Dermis microvascular lymphatic vessel endothelial cell (primary cell): ENCODE measurements at places on chromosomes 2 and 18. TPM values are rescaled to one million over a fixed set of nuclear protein-coding genes. Genes with fewer than 3 reads are reported as not detected.

- no peak for DNase-seq
Observed at GRCh38 chr2:137675584-137676327, 288.5 kb upstream of the HNMT start.

- no peak for DNase-seq
Observed at GRCh38 chr2:224223851-224224555, 177.9 kb downstream of the FAM124B start.

GRCh38 chr2:21821672-21822227 lies 698.0 kb downstream of the TDRD15 start:
- no peak for DNase-seq

GRCh38 chr2:14324308-14324707 lies 308.2 kb upstream of the LRATD1 start:
- DNase-seq, result no peak

GRCh38 chr2:240688553-240688919 lies 3.1 kb upstream of the AQP12A start:
- no peak for DNase-seq

GRCh38 chr18:2147476-2148230 lies 423.7 kb downstream of the METTL4 start:
- no peak for DNase-seq

- DNase-seq, result no peak
Observed at GRCh38 chr2:41521211-41521610, 526.6 kb upstream of the PKDCC start.

- DNase-seq, result no peak
Observed at GRCh38 chr2:232255033-232255432, 123.5 kb upstream of the ALPP start.

GRCh38 chr2:64015391-64015790 lies 3.8 kb downstream of the VPS54 start:
- DNase-seq, result no peak

DNA sequence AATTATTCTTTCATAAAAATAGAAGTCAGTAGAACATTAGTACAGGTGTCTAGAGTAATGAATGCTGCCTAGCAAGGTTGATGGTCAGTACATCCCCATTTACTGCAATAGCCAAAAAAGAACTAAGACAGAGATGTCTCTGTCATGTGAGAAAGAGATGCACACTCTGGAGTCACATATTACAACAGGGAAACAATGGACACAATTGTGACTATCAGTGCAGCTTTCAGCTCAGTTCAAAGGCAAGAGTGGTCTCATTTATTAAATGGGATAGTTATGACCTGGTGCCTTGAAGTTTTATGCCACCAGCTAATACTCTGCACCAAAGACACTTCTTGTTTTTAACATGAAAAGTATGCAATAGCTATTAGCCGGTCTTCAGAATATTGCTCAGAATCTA lies 194.9 kb upstream of the CHAC2 start:
- no peak for DNase-seq

GRCh38 chr2:8490166-8490721 lies 191.6 kb upstream of the ID2 start:
- DNase-seq, result no peak

- DNase-seq, result no peak
Observed at GRCh38 chr2:6993936-6994335, 76.7 kb downstream of the RNF144A start.

- peak; percentile 31 for DNase-seq
Observed at GRCh38 chr2:60530660-60531281, 22.7 kb downstream of the BCL11A start.

GRCh38 chr2:137223722-137224121 lies 458.4 kb downstream of the THSD7B start:
- DNase-seq, result no peak

DNA sequence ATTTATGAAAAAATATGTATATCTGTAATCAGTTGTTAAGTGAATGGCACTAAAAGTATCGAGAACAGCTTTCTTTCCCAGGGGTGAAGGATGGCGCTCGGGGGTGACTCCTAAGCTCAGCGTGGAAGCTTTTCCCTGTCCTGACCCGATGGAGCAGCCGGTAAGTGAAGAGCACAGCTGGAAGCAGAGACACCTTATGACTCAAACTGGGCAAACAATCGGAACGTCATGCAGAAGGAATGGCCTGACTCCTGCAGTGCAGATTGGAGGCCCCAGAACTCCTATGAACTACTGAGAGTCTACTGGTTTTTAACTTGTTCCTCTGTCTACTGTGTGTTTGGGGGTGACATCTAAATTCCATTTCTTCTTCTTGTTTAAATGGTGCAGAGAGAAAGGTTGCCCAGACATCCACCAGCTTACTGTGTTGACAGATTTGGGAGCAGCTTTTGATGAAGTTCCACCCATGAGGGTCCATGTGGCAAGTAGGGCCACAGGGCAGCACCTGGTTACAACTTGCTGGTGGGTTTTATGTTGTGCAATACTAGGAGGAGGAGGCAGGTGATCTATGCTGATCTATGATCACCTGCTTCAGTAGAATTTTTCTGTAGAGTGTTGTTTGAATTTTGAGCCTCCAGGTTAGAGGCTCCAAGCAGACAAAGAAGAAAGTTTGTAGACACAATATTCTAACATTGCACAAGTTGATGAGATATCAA lies 52.8 kb upstream of the TMEM182 start:
- no peak for DNase-seq

DNA sequence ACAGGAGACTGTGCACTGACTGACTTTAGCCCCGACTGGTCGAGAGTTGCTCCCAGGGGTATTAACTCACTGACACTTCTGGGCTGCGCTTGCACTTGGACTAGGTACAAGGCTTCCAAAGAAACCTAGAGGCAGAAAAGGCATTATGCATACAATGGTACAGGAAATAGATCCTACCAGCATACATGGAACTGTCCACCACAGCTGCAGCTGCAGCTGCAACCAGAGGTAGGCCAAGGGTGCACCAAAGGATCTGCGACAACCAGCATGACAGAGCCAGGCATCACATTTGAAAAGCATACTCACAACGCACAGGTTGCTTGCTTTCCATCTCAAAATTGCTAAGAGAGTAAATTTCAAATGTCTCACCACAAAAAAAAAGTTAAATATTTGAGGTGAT lies 22.6 kb upstream of the PGAP1 start:
- no peak for DNase-seq

GRCh38 chr18:12255626-12256026 lies 1.5 kb downstream of the CIDEA start:
- DNase-seq, result no peak

DNA sequence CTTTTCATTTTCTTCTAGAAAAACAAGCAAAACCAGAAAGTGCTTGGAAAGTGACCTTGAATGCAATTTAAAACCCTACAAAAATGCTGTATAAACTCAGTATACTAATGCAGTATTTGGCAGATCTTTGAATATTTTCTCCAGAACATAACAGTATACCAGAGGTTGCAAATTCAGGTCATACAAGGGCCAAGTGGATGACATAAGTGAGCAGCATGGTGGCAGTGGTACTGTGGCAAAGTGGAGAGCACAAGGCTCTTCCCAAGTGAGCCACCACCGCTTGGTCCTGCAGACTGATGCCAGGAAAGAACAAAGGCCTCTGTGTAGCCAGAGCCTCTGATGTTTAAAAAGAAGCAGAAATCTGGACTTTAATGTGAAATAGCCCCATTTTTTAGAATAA lies 33.1 kb downstream of the METTL4 start:
- no peak for DNase-seq

DNA sequence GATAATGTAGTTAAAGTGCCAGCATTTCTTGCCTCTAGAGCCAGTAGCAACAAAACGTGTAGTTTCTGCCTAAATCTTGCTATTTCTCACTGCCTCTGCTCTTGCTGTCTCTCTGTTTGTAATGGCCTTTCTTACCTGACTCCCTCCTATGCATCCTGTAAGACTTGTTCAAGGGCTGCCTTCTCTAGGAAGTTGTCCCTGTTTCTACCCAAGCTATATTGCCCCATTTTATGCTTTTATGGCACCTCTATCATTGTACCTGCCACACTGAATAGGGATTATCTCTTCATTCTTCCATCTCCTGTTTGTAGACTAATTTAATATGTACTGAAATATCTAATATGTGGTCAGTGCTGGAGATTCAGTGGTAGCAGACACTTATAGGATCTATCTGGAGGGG lies 49.2 kb downstream of the PLCL1 start:
- no peak for DNase-seq

DNA sequence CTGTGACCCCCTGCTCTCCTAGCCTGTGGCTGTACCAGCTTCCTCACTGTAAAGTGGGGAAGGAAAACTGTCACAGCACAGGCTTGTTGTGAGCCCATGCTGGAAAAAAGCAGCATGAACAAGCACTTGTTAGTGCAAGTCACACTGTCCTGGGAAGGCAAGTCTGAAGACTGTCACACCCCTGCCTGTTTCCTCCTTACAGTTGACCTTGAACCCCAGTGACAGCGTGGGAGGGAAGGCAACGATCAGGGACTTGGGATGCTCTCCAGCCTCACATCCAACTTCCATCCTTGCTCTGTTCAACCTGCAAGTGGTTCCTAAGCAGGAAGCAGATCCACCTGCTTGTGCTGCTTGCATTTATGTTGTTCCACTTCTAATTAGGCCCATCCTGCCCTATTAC lies 311.3 kb upstream of the KLHL29 start:
- no peak for DNase-seq

DNA sequence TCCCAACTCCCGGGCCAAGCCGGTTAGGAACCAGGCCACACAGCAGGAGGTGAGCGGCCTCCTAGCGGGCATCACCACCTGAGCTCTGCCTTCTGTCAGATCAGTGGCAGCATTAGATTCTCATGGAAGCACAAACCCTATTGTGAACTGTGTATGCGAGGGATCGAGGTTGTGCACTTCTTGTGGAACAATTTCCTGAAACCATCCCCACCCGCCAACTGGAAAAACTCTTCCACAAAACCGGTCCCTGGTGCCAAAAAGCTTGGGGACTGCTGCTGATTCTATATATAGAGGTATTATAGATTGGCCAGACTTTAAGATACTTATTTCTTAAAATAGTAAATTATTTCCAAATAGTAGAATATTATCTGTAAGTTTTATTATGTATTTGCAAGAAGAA lies 89.4 kb downstream of the PMS1 start:
- no peak for DNase-seq

GRCh38 chr2:237729681-237730475 lies 68.7 kb upstream of the RBM44 start:
- no peak for DNase-seq

- DNase-seq, result no peak
Observed at GRCh38 chr2:44320832-44321231, 40.5 kb downstream of the PREPL start.

- peak; percentile 67 for DNase-seq
Observed at GRCh38 chr18:48445540-48445939, 36.4 kb upstream of the ZBTB7C start.

DNA sequence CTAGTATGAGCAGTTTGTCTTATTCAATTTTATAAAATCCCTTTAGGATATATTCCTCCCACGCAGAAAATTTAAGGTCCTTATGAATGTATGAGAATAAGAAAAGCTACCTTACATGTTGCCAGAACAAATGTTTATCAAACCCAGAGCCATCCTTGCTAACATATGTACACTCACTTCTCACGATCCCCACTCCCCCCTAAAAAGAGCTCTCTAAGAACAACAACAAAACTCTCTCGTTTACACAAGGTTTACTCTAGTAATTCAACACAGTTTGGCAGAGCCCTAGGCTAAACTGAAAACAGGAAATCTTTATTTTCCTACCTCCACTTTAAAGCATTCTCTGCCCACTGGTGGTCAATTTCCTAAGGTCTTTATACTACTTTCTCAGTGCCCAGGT lies 504.9 kb downstream of the ZEB2 start:
- DNase-seq, result no peak

Gene PSMA8
- not detected in 2 replicates for total RNA-seq

Gene LIMS4
- total RNA-seq, result 20.8 and 80.8 TPM in 2 replicates

Gene RAB6C
- total RNA-seq, result under 0.01 TPM in 1 of 2 replicates, not detected in the other

Gene HMSD
- total RNA-seq, result not detected in 2 replicates

Gene CD8B2
- not detected in 2 replicates for total RNA-seq

Gene GCKR
- total RNA-seq, result 0.13 TPM in 1 of 2 replicates, not detected in the other

Gene RASGRP3
- total RNA-seq, result 184 and 191 TPM in 2 replicates
